ENCODE measurements at places on chromosomes 13 and 19.
A peak's percentile ranks its signal among the peaks of the same experiment; 100 is the strongest.

DNA sequence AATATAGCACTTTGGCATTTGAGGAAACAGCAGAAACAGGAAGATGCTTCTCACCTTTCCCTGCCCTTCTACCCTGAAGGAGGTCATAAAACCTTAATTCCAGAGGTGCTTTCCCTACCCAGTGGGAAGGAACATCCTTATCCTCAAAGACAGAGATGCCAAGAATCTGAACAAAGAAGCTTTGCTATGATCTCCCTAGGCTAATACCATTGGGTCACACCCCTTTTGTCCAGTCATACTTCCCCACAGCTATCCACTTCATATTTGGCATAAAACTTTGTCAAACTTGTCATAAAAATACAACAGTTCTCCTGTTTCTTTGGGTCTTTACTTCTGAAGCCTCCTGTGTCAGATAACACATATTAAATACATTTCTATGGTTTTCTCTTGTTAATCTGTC lies 21.7 kb upstream of the RXFP2 start:
- no peak for DNase-seq

DNA sequence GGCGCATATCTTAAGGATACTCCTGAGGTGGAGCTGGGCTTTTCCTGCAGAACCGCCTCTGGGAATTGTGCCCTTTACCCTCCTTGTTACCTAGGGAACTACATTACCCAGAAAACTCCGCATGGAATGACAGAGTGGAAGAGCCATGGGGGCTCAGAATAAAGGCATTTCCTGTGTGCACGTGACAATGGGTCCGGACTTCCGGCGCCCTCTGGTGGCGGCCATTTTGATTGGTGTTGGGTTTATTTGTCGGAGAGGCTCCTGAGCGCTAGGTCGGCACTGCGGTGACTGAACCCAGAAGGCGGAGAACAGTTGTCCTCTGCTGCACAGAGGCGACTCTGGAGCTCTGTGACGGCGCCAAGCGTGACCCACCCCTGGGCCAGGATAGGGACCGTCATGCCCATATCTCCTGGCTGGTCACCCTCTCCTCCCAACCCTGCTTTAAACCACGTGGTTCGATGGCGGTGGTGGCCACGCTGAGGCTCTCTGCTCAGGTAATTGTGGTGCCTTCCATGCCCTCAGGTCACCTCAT lies at the start of gene ZNF587B:
TSS of gene ZNF587B (plus strand) at position 229 of the 532 bp plus-strand sequence. CDS start at position 459, 230 bp downstream.
- peak; percentile 85 for DNase-seq

DNA sequence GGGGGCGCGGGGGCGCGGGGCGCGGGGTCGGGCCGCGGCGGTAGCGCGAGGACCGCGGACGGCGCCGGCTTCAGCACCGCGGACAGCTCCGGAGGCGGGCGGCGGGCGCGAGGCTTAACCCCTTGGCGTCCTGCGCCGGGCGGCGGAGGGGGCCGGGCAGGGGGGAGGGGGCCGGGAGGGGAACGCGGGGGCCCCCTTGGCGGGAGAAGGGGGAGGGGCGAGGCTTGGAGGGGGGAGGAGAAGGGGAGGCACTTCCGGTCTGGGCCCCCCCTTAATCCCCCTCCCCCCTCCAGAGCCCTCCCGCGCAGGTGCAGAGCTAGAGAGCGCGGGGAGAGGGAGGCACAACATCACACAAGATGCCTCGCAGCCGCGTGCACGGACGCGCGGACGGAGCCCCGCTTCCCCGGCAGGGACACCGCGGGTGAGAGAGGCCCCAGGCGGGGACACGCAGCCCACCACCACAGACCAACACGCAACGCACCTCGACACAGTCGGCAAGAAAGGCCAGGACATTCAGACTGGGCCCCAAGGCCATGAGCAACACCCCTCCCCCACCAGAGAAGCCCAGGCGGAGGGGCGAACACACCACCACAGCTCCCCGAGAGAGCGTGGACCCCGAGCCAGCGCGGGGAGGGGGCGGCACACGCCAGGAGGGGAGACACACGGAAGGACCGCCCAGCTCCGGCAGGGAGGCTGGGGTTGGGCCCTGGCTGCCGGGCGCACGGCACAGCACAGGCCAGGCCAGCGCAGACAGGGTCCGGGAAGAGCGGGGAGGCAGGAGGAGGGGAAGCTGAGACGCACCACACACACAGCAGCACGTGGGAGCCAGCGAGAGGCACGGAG lies 24.1 kb downstream of the SHANK1 start:
- DNase-seq: no peak

GRCh38 chr13:90806892-90807291 lies 540.6 kb upstream of the MIR17HG start:
- no peak for DNase-seq

DNA sequence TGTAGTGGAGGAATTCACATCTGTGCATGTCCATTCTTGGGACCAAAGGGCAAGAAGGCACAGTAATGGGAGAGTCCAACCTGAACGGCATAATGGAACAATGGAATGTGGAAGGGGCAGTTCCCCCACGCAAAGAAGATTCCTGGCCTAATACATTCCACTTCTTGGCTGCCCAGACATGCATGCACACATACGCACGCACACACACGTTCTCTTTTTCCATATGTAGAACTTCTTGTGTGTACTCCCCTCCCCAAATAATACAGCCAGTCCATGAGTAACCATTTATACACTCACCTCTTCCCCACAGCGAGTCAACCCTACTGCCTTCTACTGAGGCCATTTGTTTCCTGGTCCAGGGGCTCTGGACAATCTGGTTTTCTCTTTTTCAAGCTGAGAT lies 6.0 kb upstream of the STK24 start:
- DNase-seq: no peak

- no peak for DNase-seq
Measured at GRCh38 chr13:20412691-20413355, 112.8 kb downstream of the CRYL1 start.

All from Right ventricle myocardium inferior (tissue), 1 donor.